ENCODE measurements at places on chromosomes 11 and 22.

DNA sequence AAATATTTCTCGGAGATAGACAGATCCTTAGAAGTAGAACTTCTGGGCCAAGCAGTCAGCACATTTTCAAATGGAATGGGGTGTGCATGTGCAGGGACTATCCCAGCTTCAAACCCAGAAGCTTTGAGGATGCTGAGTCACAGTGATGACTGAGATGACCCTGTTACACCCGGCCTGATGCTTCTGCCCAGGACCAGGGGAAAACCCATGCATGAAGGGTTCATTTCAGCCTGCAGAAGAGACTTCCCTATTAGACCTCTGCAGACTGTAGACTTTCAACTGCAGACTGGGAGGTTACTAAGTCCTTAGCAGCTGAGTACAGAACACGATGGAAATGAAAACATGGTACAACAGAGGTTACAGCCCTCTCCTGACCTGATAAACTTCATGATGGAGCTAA lies 3.6 kb upstream of the OR2AT4 start:
- DNase-seq = peak; percentile 33

GRCh38 chr11:47028195-47029093 lies 91.9 kb downstream of the CSTPP1 start:
- no peak for DNase-seq

- DNase-seq = no peak
Measured at GRCh38 chr11:79503028-79503427, 62.2 kb upstream of the TENM4 start.

GRCh38 chr11:101442171-101442570 lies 141.6 kb downstream of the TRPC6 start:
- DNase-seq = peak; percentile 61

- no peak for DNase-seq
Measured at GRCh38 chr11:10622957-10623791, 54.7 kb upstream of the LYVE1 start.

DNA sequence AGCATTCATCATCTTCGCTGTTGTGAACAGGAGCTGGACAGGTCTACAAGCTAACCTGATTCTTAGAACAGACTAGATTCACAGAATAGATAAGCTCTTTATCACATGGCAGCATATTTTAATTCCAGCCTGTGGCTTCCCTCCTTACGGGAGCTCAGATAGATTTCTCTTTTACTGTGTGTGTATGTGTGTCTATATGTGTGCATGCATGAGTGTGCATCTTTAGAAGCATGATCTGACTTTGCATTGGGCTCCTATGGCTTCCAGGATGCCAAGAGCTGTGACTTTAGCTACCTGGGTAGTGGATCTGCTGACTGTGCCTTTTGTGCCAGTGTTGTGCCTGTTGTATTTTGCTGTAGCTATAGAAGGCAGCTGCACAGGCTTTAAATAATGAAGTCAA lies 44.3 kb downstream of the ZNRF3 start:
- DNase-seq = no peak

DNA sequence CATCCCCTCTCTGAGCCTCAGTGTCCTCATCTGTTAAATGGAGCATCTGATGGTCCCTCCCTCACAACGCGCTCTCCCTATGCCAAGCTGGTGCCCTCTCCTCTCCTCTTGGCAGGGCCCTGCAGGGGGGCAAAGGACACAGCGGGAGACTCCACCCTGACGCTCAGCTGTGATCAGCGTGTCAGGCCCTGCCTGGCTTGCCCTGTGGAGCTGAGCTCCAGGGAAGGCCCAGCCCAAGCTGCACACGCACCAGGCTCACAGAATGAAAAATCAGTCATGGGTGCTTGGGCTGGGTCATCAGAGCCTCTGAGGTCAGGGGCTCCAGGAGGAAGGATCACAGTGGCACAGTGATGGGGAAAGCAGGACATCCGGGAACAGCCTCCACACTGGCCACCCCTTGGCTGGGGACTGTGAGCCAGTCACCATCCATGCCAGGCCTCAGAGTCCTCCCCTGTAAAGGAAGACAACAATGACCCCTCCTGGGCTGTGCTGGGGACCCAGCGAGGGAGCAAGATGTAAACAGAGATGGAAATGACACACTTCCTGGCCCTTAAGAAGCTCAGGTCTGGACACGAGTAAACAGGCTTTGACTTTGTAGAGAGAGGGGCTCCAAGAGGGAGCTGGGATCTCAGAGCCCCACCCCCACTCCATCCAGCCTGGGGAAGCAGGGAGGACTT lies 36.6 kb downstream of the RPL3 start:
- DNase-seq = peak; percentile 50

GRCh38 chr11:60065801-60066200 lies 9.3 kb downstream of the MS4A3 start:
- no peak for DNase-seq

GRCh38 chr11:122663764-122664163 lies 8.2 kb downstream of the UBASH3B start:
- no peak for DNase-seq

GRCh38 chr22:37519268-37520195 lies at the start of gene CARD10:
TSS of gene CARD10 (minus strand) at chr22:37519415. CDS start at chr22:37519200, 215 bp downstream.
- DNase-seq = no peak

DNA sequence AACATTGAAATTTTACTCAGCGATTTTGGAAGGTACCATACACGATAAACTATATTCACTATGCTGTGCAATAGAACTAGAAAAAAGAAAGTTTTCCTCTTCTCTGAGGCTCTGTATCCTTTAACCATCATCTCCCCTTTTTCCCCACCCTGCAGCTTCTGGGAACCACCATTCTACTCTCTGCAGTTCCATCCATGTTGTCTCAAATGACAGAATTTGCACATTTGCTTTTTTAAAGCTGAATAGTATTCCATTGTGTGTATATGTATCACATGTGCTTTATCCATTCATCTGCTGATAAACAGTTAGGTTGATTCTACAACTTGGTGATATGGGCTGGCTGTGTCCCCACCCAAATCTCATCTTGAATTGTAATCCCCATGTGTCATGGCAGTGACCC lies 21.2 kb downstream of the TMEM123 start:
- no peak for DNase-seq

GRCh38 chr11:60792521-60792920 lies 7.4 kb downstream of the MS4A10 start:
- DNase-seq = no peak

DNA sequence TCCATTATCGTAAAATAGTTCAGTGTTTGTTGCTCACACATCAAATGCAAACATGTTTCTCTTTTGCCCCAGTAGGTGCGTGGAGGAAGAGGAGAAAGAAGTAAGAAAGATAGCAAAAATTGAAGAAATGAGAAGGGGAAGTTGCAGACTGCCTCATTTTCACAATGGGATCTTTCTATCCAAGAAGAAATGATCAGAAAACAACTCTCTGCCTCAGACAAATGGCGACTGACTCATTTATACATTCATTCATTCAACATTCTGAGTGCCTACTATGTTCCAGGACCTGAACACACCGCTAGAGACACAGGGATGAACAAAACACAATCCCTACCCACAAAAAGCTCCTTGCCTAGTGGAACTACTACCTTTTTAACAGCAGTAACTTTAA lies 367 bp downstream of the HPS5 start:
- no peak for DNase-seq

DNA sequence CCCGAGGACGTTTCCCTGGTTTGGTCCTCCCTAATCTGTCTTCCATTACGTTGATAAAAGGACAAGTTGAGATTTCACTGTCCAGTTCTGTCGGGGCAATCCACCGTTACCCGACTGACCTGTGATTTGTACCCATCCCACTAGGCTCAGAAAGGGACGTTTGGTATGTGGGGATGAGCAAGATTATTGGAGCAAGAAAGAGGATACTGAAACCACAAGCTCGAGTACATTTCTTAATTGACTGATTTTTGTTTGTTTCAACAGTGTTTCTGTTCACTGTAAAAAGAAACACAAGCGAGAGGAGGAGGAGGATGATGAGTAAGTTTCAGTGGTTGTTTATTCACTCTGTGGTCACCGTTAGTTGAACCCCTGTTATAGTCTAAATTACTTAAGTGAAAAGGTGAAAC lies 969 bp downstream of the CCDC117 start:
- DNase-seq = no peak

GRCh38 chr22:48866906-48867681 lies 960.6 kb downstream of the BRD1 start:
- no peak for DNase-seq

- no peak for DNase-seq
Measured at GRCh38 chr11:41309716-41310115, 149.7 kb downstream of the LRRC4C start.

DNA sequence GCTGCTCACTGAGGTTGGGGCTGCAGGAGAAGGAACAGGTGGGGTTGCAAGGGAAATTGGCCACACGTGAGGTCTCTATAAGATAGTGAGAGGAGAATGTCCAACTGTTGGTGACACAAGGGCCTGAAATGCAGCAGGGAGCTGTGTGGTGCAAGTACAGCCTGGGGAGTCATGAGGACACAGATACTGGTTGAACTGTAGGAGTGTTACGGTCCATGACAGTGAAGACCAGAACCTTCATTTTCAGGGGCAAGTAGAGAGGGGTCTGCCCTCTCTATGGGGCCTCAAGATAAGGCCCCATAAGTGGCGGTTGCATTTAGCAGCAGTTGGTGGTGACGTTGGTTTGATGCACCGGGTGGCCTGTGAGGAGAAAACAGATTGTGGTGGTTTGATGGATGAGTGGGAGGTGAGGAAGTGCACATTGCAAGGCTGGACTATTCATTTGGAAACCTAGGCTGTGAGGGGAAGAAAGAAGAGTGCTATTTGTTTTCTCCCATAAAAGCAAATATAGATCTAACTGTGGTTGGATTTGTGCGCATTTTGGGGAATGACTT lies 39.4 kb downstream of the MICAL2 start:
- DNase-seq = no peak

DNA sequence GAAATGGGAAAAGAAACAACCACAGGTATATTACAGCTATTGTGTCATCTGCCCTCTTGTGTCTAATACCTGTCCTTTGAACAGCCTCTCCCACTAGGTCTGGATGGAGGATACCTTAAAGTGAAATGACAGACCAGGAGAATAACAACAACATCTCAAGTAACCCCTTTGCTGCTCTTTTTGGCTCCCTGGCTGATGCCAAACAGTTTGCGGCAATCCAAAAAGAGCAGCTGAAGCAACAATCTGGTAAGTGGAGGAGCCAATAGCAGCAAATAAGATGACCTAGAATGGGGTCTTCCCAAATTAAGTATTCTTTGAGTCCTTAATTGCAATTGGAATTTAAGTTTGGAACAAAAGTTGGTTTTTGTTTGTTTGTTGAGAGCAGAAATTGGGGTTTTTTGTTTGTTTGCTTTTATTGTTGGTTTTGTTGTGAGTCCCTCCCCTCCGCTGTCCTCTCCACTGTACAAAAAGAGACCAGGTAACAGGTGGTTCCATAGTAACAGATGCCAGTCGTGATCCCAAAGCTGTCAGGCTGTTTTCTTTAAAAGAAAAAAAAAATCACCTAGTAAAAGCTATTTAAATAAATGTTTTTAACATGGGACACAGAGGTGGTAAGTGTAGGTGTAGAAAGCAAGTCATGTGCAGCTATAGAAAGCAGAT lies 5.7 kb downstream of the UBE4A start:
- no peak for DNase-seq

GRCh38 chr22:50702261-50702671 lies 29.6 kb downstream of the SHANK3 start:
- no peak for DNase-seq

DNA sequence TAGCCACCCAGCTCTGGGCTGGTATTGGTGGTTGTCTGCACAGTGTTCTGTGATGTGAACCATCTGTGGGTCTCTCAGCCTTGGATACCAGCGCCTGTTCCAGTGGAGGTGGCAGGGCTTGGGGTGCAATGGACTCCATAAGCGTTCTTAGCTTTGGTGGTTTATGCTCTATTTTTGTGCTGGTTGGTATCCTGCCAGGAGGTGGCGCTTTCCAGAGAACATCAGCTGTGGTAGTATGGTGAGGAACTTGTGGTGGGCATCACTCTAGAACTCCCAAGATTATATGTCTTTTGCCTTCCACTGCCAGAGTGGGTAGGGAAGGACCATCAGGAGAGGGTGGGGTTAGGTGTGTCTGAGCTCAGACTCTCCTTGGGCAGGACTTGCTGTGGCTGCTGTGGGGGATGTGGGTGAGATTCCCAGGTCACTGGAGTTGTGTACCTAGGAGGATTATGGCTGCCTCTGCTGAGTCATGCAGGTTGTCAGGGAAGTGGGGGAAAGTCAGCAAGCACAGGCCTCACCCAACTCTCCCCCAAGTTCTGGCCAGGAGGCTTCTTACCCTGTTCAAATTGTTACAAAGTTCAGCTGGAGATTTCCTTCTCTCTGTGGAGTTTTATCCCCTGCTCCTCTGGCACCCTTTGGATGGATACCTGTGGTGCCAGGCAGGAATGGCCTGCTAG lies 47.2 kb downstream of the MRGPRX2 start:
- DNase-seq = no peak

DNA sequence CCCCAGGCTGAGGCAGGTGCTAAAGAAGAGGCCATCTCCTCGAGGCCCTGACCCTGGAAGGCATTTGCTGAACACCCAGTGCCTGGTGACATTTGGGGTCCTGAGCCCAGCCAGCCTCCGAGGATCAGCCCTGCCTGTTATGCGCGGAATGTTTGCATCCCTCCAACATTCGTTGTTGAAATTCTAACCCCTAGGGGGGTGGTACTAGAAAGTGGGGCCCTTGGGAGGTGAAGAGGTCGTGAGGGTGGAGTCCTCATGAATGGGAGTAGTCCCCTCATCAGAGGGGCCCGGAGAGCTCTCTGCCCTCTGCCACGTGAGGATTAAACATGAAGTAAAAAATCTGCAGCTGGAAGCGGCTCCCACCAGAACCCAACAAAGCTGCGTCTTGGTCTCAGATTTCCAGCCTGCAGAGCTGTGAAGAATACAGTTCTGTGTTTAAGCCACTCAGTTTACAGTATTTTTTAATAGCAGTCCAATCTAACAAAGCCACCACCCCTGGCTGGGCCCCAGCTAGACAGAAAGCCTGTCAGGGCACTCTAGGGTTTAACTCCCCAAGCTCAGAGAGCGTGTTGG lies 35.3 kb upstream of the SEPTIN5 start:
- DNase-seq = no peak

DNA sequence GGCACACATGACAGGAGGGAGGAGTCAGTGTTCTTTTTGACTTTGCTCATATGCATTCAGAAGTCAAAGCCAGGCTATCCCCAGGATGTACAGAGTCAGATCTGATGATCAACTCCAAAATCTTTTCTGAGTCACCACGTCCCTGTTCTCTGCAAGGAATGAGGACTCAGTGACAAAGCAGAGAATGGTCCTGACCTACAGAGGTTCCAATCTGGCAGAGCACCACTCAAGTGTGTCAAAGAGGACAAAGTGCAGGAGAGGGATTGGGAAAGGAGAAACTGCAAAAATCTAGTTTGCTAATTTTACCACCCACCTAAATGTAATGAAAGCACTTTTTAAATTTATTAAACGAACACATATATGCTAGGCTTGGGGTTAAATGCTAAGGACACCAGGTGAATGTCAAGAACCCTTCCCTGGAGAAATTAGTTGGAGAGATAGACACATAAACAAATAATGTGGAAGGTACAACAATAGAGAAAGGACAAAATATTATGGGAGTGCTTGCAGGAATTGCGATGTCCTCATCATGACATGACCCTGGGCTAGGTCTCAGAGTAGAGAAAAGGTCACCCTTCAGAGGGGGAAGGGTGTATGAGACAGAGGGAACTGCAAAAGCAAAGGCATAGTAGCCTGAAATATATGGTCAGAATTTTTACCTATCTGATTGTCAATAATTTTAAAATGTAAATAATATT lies 56.3 kb downstream of the MTNR1B start:
- no peak for DNase-seq

Data from HTR-8/SVneo (cell line).